Kidney (tissue), 22 donors: ENCODE measurements at places on chromosomes 4 and X. TPM values are rescaled to one million over a fixed set of nuclear protein-coding genes. Genes with fewer than 3 reads are reported as not detected.

DNA sequence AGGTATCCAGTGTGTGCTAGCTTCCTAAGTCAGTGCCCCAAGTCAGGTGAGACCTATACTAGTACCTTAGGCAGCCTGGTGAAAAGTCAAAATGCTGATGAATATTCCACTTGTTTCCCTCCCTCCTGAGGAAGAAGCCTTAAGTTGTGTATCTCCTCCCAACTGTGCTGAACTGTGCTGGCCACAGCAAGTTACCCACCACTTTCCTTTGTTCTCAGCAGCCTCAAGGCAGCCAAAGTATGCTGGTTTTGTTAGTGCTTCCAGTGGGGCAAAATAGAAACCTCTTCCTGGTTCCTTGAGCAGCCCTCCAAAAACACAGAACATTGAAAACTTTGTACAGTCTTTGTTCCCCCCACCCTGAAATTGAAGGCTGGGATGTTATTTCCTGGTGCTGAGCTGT is 13.9 kb downstream of the ATG4A start:
- no peaks in the 10 kb centered on the region for H3K4me1 ChIP-seq
- no peak overlapping the region for H3K4me3 ChIP-seq
- DNase-seq, result no peak
- no peaks in the 10 kb centered on the region for H3K27me3 ChIP-seq

DNA sequence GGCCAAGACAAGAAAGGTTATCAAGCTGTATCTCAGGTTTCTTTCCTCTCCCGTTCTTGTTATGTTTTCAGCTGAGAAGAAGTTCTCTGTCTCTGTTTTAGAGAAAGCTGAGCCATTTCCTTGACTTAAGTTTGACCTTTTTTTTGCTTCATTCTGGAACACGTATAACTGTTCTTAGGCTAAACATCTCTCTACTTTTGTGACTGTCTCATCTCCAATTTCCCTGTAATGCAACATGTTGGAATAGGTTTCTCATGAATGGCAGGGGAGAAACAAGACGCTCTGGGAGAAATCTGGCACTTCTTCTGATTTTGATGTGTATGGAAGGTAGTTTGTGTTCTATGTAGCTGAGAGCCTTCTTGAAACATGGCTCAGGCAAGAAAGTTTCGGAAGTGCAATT is 36.2 kb upstream of the SFRP2 start:
- H3K4me3 ChIP-seq, result no peak overlapping the region
- H3K27ac ChIP-seq, result no peak overlapping the region
- H3K27me3 ChIP-seq, result no peaks in the 10 kb centered on the region
- DNase-seq, result no peak
- H3K4me1 ChIP-seq, result no peaks in the 10 kb centered on the region

DNA sequence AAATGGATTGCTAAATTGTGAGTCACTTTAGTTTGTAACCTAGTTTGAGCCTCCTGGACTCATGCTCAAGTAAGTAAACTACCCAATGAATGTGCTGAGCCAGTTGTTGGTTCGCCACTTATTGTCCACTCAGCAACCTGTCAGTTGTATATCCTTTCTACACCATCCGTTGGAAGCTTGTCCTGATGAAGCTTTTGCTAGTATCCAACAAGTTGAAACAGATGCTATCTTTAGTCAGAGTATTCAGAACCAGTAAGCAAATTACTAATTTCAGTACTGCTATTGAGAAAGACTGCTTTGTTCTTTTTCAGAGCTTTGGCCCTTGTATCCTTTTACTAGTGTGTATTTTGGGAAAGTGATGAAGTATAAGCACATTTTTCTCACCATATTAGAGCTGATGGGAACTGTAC is 4.3 kb upstream of the NAA15 start:
- H3K4me3 ChIP-seq, result no peak overlapping the region
- no peak for DNase-seq
- no peaks in the 10 kb centered on the region for H3K27me3 ChIP-seq
- H3K4me1 ChIP-seq, result no peaks in the 10 kb centered on the region
- H3K27ac ChIP-seq, result no peak overlapping the region
- H3K36me3 ChIP-seq, result peaks cover 4% of the 10 kb centered on the region

DNA sequence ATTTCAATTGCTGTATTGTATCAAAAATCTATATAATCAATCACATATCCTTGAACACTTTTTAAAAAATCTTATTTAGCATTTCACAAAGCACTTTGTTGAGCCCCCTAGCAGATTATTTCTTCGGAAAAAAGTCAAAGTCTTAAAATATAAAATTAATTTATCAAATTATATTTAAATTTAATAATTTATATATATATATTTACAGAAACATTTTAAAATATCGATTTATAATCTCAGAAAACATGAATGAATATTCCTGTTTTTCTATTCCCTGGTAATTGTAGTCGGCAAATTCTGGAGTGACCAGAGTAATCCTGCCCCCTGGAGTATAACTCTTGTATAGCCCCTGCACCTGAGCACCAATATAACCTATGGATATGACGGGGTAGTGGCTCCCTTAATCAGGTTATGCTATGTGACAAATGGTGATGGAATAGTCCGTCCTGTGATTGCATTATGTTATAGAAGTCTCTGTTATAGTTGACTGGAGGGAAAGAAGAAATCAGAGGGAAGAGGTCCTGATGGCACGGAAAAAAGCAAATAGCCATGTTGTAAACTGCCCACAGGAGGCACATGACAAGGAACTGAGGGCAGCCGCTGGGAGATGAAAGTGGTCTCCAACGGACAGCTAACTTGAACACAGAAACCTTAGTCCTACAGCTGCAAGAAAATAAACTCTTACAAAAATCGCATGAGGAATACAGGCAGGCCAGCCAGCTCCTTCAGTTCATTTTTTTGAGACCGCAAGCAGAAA is 1092.3 kb downstream of the ARAP2 start:
- H3K4me1 ChIP-seq, result no peaks in the 10 kb centered on the region
- H3K27ac ChIP-seq, result no peak overlapping the region
- H3K4me3 ChIP-seq, result no peak overlapping the region
- H3K27me3 ChIP-seq, result no peaks in the 10 kb centered on the region

GRCh38 chr4:128871948-128872347 is 62.4 kb downstream of the JADE1 start:
- H3K4me1 ChIP-seq, result no peaks in the 10 kb centered on the region
- H3K27me3 ChIP-seq, result no peaks in the 10 kb centered on the region
- peaks cover 30% of the 10 kb centered on the region for H3K36me3 ChIP-seq
- no peak overlapping the region for H3K27ac ChIP-seq
- no peak for DNase-seq

GRCh38 chr4:178696515-178696914 is 1254.3 kb upstream of the AGA start:
- H3K4me3 ChIP-seq, result no peak overlapping the region
- DNase-seq, result no peak
- no peaks in the 10 kb centered on the region for H3K36me3 ChIP-seq
- H3K27ac ChIP-seq, result no peak overlapping the region
- no peaks in the 10 kb centered on the region for H3K4me1 ChIP-seq

XAGE1A gene
- total RNA-seq, result not detected

PAGE2 gene
- not detected for total RNA-seq

FGB gene
- total RNA-seq, result 42.5 TPM

NAP1L2 gene
- total RNA-seq, result 9.8 TPM

LIMCH1 gene
- total RNA-seq, result 83.9 TPM

IBSP gene
- not detected for total RNA-seq

HHIP gene
- 0.85 TPM for total RNA-seq

GPM6B gene
- total RNA-seq, result 16.0 TPM
